Left renal pelvis (tissue), 4 donors: ENCODE measurements at places on chromosomes 11 and 22. TPM values are rescaled to one million over a fixed set of nuclear protein-coding genes. Genes with fewer than 3 reads are reported as not detected.

- DNase-seq: no peak
Observed at GRCh38 chr11:132910011-132910760, 622.1 kb downstream of the OPCML start.

DNA sequence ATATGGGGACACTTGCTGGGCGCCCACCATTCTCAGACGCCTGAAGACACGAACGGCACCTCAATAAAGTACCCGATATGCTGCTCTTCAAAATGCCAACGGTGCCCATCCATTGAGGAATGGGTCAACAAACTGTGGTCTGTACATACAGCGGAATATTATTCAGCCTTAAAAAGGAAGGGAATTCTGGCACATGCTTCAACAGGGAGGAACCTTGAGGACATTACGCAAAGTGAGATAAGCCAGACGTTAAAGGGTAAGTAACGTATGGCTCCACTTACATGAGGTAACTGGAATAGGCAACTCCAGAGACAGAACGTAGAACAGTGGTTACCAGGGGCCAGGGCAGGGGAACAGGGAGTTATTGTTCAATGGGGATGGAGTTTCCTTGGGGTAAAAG lies 28.0 kb downstream of the PRDM10 start:
- DNase-seq: no peak

DNA sequence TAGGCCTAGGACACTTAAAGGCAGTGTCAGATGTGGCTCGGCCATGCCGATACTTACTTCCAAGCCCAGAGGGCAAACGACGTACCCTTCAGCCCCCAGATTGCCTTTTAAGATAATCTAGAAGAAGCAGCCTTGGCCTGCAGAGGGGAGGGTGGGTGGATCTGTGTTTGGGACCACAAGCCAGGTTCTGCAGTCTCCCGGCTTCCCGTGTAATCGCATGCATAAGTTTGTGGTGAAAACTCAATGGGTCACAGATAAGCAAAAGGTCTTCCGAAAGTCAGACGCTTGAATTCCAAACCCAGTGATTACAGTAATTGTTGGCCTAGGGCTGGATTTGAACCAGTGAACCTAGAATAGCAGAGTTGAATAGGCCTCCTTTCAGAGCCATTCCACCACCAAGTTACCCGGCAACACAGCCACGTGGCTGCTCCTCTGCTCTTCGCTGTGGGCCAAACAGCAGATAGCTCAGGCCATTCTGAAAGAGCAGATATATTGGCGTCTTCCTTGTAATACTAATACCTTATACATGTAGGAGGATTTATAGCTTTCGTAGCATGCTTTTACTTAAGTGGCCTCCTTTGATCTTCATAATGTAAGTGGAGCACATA lies 170.8 kb upstream of the CADM1 start:
- DNase-seq: no peak

DNA sequence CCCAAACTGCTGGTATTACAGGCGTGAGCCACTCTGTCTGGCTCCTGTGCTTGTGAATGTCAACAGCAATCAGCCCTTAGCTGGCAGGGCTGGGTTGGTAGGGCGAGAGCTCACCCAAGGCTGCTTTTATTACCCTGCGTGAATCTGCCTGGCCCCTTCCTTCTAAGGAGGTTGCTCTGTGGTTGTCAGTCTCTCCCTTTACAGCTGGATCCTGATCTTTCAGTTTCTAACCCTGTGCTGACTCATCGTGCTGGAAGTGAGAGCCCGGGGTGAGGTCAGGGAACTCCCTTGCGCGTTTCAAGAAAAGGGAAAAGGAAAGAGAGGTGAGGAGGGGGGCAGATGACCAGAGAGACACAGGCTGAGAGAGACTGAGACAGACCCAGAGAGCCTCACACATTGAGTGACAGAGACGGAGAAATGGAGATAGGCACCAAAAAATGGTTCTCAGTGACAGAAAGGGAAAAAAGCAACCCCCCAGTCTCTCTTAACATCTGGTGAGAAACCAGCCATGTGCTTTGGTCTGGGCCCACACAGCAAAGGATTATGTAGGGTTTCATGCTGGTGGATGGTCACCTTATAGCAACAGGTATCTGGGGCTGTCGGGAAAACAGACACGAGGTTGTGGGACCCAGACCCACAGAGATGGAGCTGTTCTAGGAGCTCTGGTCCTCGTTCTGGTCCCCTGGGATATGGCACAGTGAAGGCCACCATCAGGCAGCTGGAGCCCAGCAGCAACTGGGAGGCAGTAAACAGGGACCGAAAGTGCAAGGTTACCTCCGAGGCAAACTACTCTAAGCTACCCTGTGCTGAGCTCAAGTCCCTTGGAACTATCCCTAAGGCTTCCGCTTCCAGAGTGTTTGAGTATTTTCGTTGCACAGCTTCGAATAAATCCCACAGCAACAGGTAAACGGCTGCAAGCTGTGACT lies 2.5 kb downstream of the TCN2 start:
- DNase-seq: no peak

DNA sequence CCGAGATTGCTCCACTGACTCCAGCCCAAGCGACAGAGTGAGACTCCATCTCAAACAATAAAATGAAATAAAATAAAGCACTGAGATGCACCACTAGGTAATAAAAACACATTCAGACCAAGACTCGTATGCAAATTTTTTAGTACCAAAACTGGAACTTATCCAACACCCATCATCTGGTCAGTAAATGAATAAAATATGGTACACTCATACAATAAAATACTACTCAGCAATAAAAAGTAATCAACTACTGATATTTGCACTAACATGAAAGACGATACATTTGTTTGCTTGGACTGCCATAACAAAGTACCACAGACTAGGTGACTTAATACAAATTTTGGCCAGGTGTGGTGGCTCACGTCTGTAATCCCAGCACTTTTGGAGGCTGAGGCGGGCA lies 17.8 kb upstream of the POLD3 start:
- no peak for DNase-seq

GRCh38 chr11:90589735-90590134 lies 366.9 kb upstream of the CHORDC1 start:
- DNase-seq: no peak

- no peak for DNase-seq
Observed at GRCh38 chr11:13030857-13031256, 21.7 kb downstream of the RASSF10 start.

- no peak for DNase-seq
Observed at GRCh38 chr22:50102946-50103345, 13.1 kb downstream of the MOV10L1 start.

GRCh38 chr11:74462009-74462408 lies 5.3 kb downstream of the KCNE3 start:
- no peak for DNase-seq

DNA sequence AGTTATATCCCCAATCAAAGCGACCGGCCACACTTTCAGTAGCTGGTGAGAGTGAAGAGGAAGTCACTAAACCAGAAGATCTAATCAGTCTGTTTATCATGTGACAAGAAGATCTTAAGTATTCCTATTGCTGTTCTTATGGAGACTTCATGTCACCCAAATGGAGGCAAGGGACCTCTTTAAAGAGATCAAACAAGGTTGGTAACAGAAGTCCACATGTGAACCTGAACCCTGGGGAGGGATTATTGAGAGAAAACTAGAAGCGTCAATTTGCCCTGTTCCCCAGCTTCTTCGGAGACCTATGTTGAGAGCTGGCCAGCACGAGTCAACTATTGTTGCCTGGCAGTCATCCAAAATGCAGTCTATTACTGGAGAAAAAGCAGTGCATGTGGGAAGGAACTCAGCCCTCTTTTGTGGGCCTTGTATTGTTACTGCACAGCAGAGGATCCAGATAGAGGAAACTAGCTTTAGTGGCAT lies 76.9 kb upstream of the CTSC start:
- no peak for DNase-seq

GRCh38 chr22:19888131-19888746 lies 33.6 kb upstream of the GNB1L start:
- DNase-seq: no peak

DNA sequence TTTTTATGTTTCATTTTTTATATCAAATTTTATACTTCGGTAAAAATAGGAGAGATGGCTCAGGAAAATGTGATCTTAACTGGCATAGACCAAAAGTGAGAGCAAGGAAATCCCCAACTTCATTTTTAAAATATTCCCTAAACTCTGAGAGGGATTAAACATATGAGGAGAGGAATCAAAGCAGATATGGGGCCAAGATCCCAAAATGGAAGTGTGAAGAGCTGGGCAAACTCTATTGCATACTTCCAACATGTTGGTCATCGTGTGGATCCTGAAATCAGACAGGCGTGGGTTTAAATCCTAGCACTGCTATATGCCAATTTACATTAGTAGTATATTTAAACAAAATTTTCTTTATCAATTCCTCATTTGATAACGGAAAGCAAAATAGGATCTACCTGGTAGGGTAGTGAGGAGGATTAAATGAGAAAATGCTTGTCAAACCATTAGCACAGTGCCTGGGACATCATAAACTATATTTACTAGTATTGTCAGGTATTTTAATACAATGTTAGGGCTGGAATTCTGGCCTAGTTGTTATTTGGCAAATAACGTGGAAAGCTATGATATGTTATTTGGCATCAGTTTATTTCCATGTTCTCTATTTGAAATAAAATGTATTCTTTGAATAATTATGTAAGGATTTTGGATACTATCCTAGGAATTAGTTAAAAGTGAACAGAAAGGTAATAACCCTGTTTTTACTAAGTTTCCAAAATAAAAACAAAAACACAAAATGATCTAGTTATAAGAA lies 392.8 kb upstream of the CCDC90B start:
- no peak for DNase-seq

DNA sequence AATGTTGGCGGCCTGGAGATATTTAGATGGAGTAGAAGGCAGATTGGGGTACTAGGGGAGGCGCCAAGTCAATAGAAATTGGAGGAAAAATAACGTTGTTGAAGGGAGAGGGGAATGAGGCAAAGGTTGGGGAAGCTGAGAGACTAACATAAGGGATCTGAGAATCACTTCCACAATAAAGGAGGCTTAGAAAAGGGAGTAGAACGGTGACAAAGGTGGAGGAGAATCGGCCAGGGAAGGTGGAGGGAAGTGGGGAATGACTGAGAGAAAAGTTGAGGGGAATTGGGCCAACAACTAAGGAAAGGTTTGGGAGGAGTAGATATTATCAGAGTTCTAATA lies 510 bp downstream of the PPME1 start:
- no peak for DNase-seq

GATD1 gene
- polyA plus RNA-seq: 109 TPM

CRYBA4 gene
- polyA plus RNA-seq: not detected

SPDYC gene
- polyA plus RNA-seq: not detected

FIBIN gene
- 93.3 TPM for polyA plus RNA-seq
